ENCODE measurements at places on chromosomes 16 and 17.

GRCh38 chr17:77164483-77165091 lies 23.8 kb downstream of the SEC14L1 start:
- DNase-seq = no peak

DNA sequence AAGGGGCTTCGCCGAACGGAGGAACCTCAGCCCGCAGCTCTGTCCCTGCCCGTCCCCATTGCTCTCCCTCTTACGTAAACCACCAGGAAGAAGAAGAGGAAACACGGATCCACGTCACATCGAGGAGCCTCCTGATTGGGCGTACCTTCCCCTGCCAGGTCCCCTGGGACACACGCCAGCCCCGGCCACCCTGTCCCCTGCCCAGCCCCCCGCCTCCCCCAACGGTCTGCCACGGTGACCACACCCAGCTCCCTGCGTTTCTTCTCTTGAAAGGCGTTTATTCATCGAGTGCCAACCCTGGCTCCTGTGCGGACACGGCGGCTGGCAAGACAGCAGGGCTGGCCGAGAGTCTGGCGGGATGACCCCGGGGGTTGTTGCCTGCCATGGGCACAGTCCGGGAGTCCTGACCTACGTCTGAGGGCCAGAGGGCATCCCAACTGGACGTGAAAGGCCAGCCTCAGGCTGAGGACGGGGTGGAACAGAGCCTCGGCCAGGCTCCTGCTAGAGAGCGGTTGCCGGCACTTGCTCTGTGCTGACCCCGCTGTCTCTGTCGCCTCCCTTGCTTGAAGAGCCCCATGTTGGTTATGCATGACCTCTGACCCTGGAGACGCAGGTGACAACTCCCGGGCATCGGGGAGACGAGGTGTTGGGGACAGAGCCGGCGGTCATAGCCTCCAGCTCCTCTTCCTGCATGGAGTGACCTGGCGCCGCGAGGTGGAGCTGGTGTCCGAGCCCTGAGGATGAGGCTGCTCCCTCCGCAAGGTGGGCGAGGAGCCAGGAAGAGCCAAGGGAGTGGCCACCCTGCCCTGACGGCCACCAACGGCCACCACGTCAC lies 40.5 kb upstream of the ACSF3 start:
- no peak for DNase-seq

DNA sequence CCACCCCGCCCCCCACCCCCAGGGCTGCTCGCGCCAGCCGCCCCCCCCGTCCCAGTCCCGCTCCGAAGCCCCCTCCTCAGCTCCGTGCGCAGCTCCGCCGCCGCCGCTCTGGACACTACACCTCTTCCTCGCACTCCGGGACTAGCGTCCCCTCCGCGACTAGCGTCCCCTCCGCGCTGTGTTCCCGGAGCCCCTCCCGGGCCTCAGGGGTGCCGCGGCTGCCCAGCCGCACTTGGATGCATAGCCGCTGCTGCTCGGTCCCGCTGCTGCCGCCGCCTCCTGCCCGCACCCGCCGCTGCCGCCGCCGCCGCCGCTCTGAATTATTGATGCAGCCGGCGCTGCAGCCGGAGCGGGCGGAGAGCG lies at the start of gene CBLN1:
Gene CBLN1, minus strand, starts transcription at position 359 of the 363 bp plus-strand sequence. CDS start 373 bp downstream, outside the sequence.
- DNase-seq = no peak

GRCh38 chr17:28494445-28495188 lies 11.5 kb upstream of the FOXN1 start:
- peak; percentile 89 for DNase-seq

DNA sequence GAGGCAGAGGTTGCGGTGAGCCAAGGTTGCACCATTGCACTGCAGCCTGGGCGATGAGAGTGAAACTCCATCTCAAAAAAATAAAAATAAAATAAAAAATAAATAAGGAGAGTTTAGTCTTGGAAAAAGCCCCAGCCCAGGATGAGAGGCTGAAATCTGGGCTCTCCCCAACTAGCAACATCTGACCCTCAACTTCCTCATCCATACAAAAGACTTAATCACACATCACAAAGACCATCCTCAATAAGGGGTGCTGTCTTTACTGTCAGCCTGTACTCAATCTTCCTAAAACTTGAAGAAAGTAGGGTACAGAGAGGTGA lies 11.4 kb upstream of the SLC4A1 start:
- no peak for DNase-seq

DNA sequence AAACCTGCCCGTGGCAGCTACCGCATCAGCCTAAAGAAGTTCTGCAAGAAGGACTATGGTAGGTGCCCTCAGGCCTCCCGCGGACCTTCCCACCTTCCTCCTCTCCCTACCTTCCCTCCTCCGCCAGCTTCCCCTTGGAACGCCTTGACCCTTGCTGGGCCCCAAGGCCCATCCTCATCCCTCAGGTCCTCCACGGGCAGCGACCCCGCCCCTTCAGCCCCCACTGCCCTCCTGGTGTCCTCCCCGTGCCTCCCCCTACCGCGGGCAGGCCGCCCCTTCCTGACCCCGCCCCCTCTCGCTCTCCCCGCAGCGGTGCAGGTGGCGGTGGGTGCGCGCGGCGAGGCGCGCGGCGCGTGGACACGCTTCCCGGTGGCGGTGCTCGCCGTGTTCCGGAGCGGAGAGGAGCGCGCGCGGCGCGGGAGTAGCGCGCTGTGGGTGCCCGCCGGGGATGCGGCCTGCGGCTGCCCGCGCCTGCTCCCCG lies 1.4 kb upstream of the TBC1D24 start:
- no peak for DNase-seq

- no peak for DNase-seq
These were observed 24.1 kb upstream of the RPL13 start for GRCh38 chr16:89536371-89536770.

- DNase-seq = no peak
These were observed 287.9 kb downstream of the CPPED1 start for GRCh38 chr16:12515746-12516145.

DNA sequence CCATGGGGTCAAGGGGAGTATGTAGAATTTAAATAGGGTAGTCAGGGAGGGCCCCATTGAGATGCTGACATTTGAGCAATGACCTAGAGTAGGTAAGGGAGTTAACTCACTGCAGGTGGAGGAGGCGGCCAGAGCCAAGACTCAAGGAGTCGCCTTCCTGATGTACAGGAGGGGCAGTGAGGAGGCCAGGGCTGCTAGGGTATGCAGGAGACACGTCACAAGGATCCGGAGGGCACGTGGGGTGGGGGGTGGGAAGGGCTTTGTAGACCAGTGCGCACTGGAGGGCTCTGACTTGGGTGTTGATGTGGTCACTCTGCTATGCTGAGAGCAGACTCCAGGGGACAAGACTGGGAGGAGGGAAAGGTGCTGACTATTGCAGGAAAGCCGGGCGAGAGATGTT lies 37.5 kb downstream of the SPECC1 start:
- no peak for DNase-seq

- no peak for DNase-seq
These were observed 26.6 kb upstream of the KCNG4 start for GRCh38 chr16:84266451-84266850.

DNA sequence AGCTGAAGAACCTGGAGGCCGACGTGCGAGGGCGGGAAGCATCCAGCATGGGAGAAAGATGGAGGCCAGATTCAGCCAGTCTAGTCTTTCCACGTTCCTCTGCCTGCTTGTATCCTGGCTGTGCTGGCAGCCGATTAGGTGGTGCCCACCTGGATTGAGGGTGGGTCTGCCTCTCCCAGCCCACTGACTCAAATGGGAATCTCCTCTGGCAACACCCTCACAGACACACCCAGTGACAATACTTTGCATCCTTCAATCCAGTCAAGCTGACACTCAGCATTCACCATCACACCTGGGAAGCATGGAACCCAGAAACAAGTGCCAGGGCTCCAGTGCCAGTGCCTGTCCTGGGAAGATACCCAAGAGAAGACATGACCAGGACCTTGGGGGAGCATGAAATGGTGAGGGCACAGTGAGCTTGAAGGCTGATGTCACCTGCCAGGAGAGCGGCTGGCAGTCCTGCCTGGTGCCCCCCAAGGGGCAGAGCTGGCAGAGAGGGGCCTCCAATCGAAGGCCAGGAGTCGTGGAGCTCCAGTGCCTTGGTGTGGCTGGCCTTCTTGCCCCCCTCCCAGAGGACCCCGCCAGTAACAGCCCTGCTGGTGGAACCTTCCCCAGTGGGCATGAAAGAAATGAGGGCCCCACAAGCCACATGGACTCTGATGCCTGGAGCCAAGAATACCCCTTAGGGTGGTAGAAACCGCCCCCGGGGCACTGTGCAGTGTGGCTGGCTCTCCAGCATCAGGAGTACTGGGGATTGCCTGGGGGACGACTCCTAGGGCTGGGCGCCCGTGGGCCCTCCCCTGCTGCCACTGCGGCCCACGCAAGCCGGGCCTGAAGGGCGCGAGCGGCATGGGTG lies 643 bp upstream of the NPB start:
- no peak for DNase-seq

- DNase-seq = no peak
These were observed 86.1 kb downstream of the ZFHX3 start for GRCh38 chr16:72961863-72962262.

DNA sequence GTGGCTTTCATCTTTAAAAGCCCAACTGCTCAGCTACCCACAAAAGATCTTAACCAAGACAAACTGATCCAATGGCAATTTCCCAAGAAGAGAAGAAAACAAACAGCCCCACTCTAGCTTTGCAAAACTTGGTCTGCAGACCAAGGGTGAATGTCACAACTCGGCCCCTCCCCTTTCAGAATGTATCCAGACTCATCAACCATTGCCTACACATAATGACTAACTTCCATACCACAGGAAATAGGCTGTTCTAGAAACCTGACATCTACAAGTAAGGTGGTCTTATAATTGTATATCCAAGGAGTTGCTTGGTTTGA lies 16.0 kb downstream of the DCUN1D3 start:
- DNase-seq = no peak

- no peak for DNase-seq
These were observed 75.2 kb downstream of the KATNIP start for GRCh38 chr16:27625050-27625697.

DNA sequence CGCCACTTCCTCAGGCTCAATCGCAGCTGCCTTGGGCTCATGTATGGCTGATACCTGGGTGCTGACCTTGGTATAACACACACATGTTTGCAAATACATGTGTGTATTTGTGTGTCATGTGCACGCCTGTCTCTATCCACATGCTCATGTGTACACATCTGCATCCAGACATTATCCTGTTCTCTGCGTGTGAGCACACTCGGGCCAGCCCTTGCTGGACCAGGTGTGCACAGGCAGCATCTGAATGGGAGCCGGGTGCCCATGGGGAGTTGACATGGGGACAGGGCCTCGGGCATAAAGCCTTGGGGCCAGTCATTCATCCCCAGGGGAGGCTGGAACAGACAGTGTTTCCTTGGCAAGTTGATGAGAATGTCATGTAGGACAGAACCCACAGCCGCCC lies 29.1 kb upstream of the CRHR1 start:
- no peak for DNase-seq

GRCh38 chr16:81214745-81215166 lies 23.7 kb upstream of the BCO1 start:
- no peak for DNase-seq

DNA sequence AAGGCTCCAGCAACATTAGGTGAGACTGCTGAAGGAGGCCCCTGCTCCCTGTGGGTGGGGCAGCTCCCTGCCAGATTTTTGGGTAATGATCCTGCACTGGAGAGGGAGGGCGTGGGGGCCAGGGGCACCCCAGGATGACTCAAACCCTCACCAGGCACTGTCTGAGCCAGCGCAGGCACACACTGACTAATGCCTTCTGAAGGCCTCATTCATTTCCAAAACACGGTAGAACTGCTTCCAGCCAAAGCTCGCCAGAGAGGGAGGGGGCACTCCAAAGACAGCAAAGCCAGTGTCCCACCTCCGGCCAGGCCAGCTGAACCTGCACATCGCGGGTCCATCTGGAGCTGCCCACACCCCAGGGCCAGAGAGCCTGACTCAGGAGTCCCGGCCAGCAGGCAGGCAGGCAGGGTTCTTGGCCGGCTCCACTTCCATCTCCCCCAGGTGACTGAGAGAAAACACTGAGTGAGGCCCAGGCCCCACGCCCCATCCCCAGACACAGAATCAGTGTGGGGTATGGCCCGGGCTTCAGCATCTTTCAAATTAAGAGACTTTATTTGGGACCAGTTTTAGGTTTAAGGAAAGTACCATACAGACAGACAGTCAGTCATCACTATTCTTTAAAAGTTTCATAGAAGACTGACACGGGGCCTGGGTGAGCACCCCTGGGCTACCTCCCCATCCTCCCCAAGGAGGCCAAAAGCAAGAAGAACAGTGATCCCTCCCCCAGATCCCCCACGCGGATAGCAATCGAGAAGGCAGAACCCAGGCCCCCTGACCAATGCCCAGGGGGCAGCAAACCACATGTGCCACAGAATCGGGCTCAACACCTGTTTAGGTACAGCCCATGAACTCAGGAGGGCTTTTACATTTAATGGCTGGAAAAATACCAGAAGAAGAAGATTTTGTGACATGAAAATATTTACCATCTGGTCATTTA lies 2.3 kb downstream of the PIEZO1 start:
- no peak for DNase-seq

- DNase-seq = no peak
These were observed 92.8 kb downstream of the RBFOX3 start for GRCh38 chr17:79517827-79518584.

DNA sequence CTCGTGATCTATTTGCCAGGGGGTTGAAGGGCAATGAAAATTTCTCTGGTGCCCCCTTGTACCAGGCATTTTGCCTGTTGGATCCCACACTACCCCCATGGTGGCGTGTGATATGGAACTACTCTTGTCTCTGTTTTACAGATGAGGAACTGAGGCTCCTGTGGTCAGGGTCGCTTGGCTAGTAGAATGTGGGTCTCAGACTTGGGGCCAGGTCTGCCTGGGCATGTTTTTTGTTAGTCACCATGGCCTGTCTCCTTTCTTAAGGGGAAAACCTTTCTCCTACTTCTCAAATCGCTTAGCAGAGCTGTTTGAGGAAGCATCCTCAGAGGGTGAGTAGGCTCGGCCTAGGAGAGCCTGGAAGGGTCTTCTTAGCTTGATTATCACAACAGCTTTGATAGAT lies 51.2 kb downstream of the CLEC16A start:
- no peak for DNase-seq

DNA sequence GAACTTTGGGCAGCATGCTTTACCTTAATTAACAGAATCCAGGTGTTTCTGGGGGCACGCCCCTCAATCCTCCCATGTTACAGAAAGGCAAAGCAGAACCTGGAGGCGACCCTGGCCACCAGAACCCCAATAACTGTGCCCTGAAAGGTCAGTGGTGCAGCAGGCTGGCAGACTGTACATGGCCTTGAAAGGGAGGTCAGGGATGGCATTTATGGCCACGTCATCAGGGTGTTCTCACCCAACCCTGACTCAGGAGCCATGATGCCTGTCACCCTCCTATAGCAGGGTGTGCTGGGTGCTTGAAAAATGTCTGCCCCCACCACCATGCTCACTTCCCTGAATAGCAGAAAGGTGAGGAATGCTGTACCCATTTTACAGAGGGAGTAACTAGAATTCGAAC lies 177.7 kb downstream of the TMEM132E start:
- no peak for DNase-seq

GRCh38 chr17:74082886-74083285 lies 120.6 kb upstream of the RPL38 start:
- DNase-seq = no peak

Data from memory B cell (primary cell).